ENCODE measurements at places on chromosomes 2 and 18.

- DNase-seq: peak; percentile 77
These were observed 2.7 kb downstream of the ZEB2 start for GRCh38 chr2:144516981-144517865.

GRCh38 chr2:164335947-164336346, 285.3 kb downstream of the GRB14 start:
- DNase-seq: no peak

DNA sequence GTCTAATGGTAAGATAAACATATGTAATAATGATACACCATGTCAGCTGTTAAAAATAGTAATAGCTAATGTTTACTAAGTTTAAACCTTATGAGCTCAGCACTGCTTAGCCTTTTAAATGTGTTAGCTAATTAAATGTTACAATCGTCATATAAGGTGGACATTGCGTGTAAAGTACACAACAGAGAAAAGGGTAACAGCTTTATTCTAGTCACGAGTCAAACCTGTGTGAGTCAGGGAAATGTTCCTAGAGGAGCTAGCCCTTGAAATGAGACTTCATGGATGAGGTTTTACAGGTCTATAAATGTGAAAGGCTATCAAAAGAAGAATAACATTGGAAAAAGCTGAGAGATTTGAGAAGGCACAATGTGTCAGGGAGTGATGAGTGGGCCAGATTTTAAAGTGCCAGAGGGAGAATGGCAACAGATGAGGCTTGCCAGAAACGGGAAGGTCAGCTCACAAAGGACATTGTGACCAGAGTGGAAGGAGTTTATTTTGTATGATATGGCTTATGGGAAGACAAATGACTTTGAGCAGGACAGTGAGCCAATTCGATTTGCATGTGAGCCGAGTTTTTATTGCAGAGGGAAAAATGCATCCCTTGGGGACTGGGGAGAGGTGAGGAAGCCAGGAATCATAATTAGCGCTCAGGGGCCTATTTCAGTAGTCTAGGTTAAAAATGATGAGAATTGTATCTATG, 276.3 kb downstream of the CTNNA2 start:
- no peak for DNase-seq

DNA sequence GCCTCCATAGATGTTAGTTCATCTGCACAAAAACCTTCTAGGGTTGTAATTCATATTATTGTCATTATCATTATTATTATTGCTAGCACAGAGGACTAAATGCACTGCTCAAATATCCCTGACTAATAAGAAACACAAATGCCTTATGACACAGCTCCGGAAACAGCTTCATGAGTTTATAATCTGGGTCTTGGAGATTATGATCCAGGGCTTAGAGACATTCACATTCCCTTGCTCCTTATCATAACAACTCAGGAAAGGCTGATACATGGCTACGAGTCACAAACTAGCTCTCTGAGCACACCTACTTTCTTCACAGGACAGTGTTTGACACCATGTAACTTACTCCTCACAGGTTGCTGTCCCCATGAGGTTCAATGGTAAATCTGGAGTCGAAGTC, 102.2 kb upstream of the TTC39C start:
- DNase-seq: no peak

DNA sequence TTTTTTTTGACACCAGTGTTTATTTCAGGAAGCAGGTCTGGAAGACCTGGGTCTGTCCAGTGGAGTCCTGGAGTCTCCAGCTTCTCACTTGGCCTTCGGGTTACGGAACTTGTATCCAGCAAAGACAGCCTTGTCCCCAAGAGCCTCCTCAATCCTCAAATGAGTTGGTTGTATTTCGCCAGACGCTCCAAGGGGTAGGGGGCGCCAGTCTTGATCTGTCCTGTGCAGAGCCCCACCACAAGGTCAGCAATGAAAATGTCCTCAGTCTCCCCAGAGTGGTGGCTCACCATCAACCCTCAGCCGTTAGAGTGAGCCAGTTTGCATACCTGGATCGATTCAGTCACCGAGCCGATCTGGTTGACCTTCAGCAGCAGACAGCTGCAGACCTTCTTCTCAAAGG, 21.9 kb downstream of the ASXL2 start:
- DNase-seq: no peak

- DNase-seq: no peak
These were observed 361.2 kb upstream of the SOX11 start for GRCh38 chr2:5330961-5331360.

GRCh38 chr2:100831158-100831750, 11.3 kb downstream of the NPAS2 start:
- DNase-seq: no peak

DNA sequence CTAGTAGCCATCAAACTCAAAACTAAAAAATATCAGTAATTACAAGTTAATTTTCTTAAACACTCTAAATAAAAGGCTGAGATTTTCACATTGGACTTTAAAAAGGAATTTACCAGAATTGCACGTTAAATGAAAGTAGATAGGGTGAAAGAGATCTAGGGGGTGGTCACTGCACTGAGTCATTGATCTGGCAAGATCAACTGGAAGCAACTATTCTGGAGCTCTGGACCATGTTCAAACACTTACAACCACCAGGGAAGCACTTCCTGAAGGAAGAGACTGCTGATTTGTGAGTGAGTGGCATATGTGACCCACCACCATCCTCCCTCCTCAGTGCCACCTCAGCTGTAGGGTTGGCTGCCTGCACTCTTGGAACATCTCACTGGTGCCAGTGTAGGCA, 111.8 kb downstream of the UGGT1 start:
- no peak for DNase-seq

DNA sequence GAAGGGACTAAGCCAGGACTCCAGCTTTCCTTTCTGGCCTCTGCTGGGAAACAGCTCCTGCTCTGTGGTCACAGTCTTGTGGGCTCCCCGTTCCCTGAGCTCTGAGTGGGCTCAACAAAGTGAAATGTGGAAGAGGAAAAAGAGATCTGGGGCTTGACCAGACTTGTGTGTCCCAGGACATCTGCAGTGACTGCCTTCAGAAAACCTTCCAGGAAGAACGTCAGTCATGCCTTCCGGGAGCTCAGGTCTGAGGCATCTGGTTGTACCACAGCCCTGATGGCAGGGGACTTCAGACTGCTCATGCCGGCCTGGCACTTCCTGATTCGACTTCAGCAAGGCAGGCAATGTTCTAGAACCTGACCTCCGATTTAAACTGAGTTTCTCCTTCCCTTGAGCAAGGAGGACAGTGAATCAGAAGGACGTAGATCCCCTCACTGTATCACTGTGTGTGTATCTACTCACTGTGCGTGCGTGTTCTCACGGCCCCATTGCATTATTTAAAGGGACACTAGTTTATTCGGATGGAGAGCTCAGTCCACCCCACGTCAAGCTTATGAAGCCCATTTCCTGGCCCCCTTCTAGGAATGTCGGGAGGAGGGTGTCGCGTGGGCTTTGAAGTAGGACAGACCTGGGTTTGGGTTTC, 548 bp upstream of the FBLN7 start:
- no peak for DNase-seq

DNA sequence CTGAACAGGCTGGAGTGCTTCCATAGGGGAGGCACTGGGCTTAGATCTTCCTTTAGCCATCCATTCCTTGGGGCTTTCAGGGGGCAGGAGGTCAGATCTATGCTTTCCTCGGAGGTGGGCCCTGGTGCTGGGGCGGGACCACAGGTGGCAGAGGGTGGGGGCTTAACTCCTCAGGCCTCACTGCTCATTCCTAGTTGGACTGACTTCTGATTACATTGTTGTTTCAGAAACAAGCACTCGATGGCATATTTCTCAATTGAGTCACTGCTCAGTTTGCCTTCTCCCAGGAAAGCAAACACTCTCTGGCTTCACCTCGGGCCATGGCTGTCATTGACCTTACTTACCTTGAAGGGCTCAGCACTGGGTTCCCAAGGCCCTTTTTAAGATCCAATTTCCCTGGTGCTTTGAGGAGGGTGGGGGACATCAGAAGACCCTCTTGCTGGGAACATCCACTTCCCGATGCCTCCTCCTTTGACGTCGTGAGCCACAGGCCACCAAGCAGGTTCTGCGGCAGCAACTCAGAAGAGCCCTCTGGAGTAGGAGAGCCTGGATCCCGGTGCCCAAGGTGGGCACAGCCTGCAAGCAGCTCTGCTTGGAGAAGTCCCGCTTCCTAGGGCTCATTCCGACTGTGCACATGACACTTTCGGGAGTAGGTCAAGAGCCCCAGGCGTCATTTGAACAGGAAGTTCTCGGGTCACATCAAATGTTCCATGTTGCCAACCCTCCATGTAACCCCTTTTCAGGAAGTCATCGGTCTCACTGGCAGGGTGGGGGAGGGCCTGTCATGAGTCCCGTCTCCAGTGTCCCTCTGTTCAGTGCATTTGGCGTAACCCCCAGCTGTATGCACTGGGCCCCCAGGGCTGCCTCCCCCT, 40.6 kb downstream of the SDC1 start:
- no peak for DNase-seq

GRCh38 chr2:235498541-235498940, 4.7 kb downstream of the AGAP1 start:
- DNase-seq: no peak

DNA sequence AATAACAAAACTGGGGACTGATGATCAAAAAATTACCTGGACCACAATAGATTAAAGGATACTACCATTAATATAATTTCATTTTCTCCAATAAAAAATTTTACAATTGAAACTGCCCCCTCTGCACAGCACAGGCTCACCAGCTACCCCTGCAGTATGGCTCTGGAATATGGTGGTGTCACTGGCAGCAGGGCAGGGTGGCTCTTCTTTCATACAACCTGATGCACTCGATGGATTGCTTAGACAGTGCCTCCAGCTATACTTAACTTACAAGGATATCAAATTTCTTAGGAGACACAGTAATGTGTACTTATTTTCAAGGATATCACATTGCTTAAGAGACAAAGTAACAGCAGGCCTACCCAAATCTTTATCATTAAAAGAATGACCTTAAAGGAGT, 124.0 kb downstream of the PRELID3A start:
- no peak for DNase-seq

- DNase-seq: no peak
These were observed 1.6 kb upstream of the MTA3 start for GRCh38 chr2:42566837-42567321.

GRCh38 chr2:235573331-235574221, 79.7 kb downstream of the AGAP1 start:
- DNase-seq: no peak

GRCh38 chr2:152407204-152407721, 72.3 kb downstream of the FMNL2 start:
- DNase-seq: peak; percentile 17

DNA sequence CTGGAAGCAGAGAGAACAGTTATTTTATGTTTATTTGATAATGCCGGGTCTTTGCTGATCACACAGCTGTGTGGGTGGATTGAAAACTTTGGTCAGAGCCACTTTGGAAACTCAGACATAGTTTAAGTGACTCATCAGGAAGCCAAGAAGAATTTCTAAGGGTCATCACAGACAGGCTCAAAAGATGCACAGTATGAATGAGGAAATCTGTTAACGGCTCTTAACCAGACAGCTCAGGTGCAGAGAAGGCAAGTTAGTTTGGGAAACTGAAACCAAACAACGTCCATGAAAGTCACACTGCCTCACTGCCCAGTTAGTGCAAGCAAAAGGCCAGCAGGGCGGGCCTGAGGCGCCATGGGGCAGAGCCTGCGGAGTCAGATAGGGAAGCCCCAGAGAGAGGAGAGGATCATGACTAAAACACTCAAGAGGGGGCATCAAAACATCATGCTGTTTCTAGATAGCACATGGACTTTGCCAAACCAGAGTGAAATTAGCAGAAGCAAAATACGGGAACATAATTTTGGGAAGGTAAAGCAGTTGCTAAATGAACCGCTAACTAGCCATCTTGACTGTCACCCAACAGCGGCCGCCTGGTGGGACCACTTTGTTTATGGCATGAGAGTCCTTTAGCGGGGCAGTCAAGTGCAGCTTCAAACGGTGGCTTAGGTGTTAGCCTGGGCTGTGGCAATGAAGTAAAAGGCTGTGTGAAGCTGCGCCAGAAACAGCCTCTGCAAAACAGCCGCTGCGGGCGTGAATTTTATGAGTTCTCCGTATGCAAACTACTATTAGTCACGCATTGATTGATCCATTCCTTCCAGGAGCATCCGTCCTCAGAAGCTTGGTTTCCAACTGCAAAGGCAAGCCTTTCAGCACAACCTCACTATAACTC, 101.2 kb downstream of the KCTD18 start:
- DNase-seq: peak; percentile 56

DNA sequence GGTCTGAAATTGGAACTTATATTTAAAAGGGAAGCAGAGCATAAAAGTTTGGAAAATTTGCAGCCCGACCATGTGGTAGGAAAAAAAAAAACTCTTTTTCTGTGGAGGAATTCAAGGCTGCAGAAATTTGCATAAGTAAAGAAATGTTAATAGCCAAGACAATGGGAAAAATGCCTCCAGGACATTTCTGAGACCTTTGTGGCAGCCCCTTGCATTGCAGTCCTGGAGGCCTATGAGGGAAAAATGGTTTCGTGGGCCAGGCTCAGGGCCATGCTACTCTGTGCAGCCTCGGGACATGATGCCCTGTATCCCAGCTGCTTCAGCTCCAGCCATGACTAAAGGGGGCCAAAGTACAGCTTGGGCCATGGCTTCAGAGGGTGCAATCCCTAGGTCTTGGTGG, 71.9 kb upstream of the SLC16A14 start:
- DNase-seq: no peak

- DNase-seq: no peak
These were observed 43.5 kb upstream of the ELAC1 start for GRCh38 chr18:50924372-50924771.

DNA sequence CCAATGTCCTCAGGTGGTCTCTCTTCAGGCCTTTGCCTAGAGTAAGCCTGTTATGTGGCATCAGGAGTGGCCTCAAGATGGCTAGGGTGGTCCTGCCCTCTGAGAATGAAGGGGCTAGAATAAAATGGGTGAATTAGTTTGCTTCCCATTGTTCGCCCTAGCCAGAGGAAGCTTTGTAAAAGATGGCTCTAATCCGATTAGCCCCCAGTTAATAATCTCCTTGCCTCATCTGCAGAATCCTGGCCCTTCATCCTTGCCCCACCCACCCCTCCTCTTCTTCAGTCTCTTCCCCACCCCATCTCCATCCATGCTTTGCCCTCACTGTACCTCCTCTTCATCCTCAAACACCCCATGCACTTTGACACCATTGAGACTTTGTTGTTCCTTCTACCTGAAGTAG, 57.4 kb upstream of the LGALSL start:
- DNase-seq: no peak

- peak; percentile 73 for DNase-seq
These were observed 28.7 kb upstream of the RPRD1A start for GRCh38 chr18:36095936-36096519.

- DNase-seq: no peak
These were observed 18.2 kb upstream of the SEH1L start for GRCh38 chr18:12929477-12930083.

DNA sequence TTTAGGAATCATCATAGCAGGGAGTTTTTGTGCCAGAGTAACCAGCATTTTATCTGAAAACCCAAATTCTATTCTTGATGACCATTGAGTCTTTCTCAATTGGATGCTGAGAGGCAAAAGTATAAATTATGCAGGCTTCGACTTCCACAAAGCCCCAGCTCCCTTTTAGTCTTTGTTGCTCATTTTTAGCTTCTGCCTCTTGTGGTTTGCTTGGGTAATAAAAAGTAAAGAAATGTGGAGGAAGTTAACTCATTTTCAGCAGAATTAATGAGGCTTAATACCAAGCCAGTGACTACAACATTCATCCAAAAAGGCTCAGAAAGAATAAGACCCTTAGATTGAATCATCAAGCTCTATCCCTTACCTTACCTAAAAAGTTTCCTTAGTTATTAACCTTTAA, 18.6 kb downstream of the ERMN start:
- DNase-seq: peak; percentile 48

- DNase-seq: no peak
These were observed 58.1 kb downstream of the DGKD start for GRCh38 chr2:233412405-233412804.

- DNase-seq: no peak
These were observed 29.6 kb downstream of the SH3BP4 start for GRCh38 chr2:234981197-234982095.
